Activated B cell treated with CpG ODN at 0.5 μM for 24 hours (primary cell): ENCODE measurements at places on chromosomes 3 and 15. TPM values are rescaled to one million over a fixed set of nuclear protein-coding genes. Genes with fewer than 3 reads are reported as not detected.

DNA sequence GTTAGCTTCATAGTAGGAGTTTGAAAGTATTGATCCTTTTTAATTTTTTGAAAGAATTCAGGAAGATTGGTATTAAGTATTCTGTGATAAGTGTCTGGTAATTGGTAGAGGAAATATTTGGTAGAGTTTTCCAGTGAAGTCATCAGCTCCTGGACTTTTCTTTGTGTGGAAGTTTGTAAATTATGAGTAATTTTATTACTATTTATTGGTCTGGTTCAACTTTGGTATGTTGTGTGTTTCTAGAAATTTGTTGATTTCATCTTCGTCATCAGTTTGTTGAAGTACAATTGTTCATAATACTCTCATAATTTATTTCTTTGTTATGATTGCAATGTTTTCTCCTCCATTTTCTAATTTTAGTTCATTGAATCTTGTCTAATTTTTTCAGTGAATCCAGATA, 832.0 kb downstream of the OTOL1 start:
- no peak for DNase-seq

DNA sequence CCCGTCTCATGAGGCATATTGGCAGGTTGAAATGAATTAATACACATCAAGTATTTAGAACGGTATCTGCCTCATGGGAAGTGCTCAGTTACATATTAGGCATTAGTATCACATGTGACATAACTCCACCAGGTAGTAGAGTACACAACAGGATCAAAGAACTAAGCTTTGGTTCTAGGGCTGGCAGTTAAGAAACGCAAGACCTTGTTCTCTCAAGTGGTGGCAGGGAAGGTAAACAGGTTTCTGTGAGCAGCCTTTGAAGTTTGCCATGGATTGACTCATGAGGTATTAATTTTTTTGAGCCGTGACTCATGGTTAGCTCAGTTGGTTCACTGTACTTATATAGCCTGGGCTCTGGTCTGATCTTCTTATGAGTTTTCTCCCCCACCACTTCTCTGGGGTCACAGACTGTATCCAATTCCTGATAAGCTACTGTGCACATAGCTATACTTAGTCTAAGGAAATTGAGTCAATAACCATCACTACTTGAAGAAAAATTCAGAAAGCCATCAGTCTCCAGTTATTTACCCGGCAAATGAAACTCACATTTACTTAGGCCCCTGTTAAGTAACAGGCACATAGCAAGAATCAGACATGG, 155.6 kb upstream of the STT3B start:
- DNase-seq = no peak

DNA sequence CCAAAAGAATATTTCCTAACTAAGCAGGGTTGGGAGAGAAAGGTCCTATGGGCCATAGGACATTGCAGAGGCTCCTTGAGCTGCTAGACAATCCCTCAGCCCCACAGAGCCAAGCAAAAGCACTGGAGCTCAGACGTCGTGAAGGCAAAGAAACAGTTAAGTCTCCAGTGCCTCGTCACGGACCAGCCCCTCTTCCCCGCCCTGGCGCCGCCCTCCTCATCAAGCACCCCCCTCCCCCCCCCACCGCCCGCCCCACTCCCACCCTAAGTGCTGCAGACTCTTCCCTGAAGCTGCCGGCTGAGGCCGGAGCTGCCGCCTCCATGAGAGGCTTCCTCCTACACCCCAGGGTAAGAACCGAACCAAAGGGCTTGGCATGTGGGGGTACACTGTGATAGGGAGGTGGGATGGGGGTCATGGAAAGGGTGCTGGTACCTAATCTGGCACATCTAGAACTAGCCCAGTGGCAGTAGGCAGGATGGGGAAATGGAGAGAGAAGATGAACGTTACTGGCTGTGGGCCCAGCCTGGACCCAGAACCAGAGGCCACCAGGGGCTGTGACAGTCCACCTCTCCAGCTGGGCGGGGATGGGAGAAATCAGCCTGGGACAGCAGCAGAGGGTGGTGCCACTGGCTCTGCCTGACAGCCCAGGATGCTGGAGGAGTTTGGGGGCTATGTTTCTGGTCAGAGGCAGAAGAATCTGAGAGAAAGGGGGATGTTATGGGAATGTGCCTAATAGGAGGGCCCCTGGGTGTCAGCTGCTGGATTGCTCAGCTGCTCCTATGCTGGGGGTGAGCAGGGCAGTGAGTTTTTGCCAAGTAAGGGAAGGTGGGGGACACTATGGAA, at the start of gene MAP1A:
MAP1A (plus strand) TSS at position 255 of the 843 bp plus-strand sequence. CDS start 3,866 bp downstream, outside the sequence.
- no peak for DNase-seq

P2RY12 gene
- 0.58 and 0.64 TPM in 2 replicates for total RNA-seq

SLC51A gene
- not detected in 2 replicates for total RNA-seq
